ENCODE measurements at places on chromosomes 3 and 15.

DNA sequence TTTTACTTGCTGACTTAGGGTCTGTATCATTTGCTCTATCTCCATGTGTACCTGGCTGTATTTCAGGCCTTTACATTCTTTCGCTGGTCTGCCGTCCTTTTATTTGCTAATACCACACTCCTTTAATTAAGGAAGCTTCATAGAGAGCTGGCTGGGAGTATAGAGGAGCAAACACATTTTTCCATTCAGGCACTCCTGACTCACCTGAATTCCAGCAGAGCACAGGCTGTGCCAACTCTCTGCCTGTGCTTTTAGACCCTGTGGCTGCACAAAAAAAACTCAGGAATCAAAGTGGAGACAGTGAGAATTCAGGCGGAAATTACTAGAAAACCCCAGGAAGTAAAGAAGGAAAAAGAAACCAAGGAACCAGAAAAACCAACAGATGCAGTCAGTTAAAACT is 29.0 kb upstream of the ATP10A start:
- no peak for DNase-seq

DNA sequence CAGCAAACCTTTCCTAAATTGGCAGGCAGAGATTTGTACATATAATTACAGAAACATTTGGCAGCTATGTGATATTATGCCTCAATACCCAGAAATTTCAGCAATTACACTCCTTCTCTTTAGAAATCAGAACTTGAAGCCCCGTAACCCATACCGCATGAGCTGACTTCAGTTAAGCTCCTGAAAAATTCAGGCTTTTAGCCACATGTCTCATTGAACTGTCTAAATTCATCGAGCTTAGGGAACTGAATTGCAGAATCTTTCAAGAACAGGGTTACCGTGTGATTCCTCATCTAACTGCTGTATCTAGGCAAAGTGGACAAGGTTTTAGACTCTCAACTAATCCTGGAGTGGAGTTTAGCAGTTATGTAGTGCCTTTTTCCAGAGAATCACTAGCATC is 333.0 kb downstream of the EPHA3 start:
- DNase-seq, result no peak

GRCh38 chr3:171508676-171509075 is 48.5 kb upstream of the TNIK start:
- no peak for DNase-seq

- no peak for DNase-seq
Measured at GRCh38 chr3:114527036-114527644, 233.3 kb downstream of the TIGIT start.

DNA sequence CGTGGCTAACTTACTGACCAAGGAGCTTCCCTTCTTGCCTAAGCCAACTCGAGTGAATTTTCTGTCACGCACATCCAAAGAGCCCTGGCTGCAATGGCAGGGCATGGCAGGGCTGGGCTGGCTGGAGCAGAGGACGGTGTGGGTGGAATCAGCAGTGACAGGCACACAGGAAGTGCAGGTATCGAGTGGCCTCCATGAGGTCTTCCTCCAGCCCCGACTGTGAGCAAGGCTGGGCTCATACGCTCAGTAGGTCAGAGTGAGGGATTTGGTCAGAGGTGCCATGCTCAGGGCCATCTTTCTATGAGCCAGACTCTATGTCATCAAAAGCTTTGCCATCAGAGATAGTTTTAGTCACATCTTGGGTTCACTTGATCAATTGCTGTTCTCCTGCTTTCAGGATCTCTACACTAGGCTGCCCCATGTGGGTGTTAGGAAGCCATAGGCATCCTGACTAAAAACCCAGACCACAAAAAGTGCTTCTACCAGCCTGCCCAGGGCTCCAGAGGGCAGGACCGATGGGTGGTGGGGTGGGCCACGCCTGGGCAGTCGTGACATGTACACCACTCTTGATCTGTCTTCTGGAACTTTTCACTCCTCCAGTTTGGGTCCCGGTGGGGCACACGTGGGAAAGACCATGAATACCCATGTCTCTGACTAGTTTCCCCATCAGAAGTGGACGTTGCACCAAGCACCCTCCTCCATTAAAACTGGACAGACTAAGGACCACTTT is 22.6 kb upstream of the COMMD4 start:
- no peak for DNase-seq

GRCh38 chr3:187925326-187925725 is 180.1 kb upstream of the BCL6 start:
- no peak for DNase-seq

GRCh38 chr15:49308686-49309085 is 114.4 kb upstream of the FGF7 start:
- DNase-seq, result no peak

GRCh38 chr3:149605902-149606301 is 51.9 kb downstream of the WWTR1 start:
- DNase-seq, result no peak

DNA sequence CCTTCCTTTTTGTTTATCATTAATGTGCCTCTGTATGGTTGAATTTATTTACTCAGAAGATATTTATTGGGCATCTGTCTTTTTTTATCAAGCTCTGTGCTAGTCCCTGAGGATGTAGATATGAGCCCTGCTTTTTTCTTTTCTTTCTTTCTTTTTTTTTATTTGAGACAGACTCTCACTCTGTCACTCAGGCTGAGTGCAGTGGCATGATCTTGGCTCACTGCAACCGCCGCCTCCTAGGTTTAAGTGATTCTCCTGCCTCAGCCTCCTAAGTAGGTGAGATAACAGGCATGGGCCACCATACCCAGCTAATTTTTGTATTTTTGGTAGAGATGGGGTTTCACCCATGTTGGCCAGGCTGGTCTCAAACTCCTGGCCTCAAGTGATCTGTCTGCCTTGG is 58.5 kb downstream of the MBNL1 start:
- no peak for DNase-seq

GRCh38 chr15:39781147-39781966 is 1.3 kb downstream of the FSIP1 start:
- DNase-seq, result no peak

DNA sequence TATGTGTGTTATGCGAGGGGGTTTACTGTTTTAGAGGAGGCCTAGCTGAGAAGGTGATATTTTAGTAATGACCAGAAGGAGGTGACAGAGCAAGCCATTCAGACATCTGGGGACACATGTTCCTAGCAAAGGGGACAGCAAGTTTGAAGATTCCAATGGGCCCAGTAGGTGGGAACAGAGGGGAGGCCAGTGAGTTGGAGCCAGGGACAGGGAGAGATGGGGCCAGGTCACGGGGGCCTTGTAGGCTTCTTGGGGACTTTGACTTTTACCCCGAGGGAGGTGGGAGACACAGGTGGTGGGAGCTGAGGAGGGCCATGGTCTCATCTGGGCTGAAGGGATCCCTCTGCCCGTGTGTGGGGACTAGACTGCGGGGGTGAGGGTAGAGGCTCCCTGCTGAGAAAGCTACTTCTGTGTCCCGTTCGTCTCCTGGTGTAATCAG is 72.5 kb downstream of the MGLL start:
- no peak for DNase-seq

DNA sequence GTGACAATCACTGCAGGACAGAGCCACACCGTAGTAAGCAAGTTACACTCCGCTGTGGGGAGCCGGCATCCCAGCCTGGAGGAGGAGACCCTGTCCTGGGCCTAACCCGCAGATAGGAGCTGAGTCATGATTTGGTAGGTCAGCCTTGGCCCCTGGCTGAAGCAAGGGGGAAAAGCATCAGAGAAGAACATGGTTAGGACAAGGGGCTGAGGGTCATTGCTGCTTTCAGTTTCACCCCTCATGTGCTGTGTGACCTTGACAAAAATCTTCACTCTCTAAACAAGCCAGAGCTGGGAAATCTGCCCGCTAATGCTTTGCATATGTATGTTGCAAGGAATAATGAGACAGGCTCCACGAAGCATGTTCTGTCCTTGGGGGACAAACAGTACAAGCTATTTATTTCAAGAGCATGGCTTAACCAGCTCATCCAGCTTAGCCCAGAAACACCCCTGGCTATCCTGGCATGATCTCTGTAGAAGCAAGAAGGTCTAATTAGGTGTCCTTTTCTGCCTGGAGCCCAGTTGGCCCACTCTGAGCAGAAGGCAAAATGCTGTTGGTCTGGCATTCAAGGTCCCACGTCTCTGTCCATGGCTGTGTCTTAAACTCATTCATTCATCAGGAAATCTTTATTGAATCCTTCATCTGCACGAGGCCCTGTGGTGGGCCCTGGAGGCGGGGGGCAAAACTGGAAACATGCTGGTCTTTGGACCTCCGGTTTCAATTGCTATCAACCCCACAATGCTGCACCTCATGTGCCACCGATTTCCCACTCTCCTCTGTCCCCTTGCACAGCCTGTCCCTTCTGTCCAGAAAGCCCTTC is 221.3 kb upstream of the LYSMD4 start:
- DNase-seq, result no peak

DNA sequence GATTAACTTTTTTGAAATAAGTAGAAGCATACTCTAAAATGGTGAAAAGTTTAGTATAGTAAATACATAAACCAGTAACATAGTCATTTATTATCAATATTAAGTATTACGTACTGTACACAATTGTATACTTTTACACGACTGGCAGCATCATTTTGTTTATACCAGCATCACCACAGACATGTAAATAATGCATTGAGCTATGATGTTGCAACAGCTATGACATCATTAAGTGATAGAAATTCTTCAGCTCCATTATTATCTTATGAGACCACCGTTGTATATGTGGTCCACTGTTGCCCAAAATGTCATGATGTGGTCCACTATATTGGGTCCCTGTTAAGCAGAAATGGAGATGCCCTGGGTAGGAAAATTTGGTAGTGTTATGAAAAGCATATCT is 51.3 kb downstream of the DRD3 start:
- no peak for DNase-seq

DNA sequence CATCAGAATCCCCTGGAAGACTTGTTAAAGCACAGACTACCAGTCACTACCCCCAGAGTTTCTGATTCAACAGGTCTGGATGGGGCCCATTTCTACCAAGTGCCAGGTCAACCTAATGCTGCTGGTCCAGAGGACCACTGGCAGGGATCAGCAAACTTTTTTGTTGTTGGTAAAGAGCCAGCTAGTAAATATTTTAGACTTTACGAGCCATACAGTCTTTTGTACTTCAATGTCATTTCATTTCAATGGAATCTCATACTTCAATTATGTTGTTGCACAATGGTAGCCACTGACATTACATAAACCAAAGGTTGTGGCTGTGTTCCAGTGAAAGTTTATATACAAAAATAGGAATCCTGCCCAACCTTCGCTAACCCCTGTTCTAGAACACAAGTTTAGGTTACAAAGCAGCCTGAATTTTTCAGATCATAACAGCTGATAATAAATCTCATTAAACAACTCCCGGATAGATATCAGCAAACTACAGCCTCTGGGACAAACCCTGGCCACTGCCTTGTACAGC is 28.7 kb downstream of the ULK4 start:
- no peak for DNase-seq

DNA sequence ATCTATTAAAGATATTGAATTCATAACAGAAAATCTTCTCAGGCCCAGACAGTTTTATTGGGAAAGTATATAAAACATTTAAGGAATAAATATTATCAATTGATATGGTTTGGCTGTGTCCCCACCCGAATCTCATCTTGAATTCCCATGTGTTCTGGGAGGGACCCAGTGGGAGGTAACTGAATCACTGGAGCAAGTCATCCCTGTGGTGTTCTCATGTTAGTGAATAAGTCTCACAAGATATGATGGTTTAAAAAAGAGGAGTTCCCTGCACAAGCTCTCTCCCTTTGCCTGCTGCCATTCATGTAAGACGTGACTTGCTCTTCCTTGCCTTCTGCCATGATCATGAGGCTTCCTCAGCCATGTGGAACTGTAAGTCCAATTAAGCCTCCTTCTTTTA is 160.5 kb downstream of the ANO10 start:
- DNase-seq, result no peak

All from stimulated activated CD8-positive, alpha-beta memory T cell treated with anti-CD3 and anti-CD28 coated beads, Interleukin-2, amount 100 ng/mL, for 48 hours (primary cell).